Cardiac muscle cell (in vitro differentiated cells and primary cell): ENCODE measurements at places on chromosomes 5 and 9. TPM values are rescaled to one million over a fixed set of nuclear protein-coding genes. Genes with fewer than 3 reads are reported as not detected.

ANKRD34B gene
- total RNA-seq: not detected in 2 replicates

PCDHGA10 gene
- 4.5 and 7.3 TPM in 2 replicates for total RNA-seq

PCDHA6 gene
- total RNA-seq: 2.6 and 16.9 TPM in 2 replicates

NRARP gene
- 8.8 and 16.5 TPM in 2 replicates for total RNA-seq

F2RL1 gene
- total RNA-seq: not detected in 2 replicates

SPINK7 gene
- not detected in 2 replicates for total RNA-seq

SPATA6L gene
- 0.46 and 0.63 TPM in 2 replicates for total RNA-seq

DDX4 gene
- not detected in 2 replicates for total RNA-seq

GRCh38 chr9:104765138-104765537 lies 1.2 kb downstream of the NIPSNAP3B start:
- no peak for DNase-seq

DNA sequence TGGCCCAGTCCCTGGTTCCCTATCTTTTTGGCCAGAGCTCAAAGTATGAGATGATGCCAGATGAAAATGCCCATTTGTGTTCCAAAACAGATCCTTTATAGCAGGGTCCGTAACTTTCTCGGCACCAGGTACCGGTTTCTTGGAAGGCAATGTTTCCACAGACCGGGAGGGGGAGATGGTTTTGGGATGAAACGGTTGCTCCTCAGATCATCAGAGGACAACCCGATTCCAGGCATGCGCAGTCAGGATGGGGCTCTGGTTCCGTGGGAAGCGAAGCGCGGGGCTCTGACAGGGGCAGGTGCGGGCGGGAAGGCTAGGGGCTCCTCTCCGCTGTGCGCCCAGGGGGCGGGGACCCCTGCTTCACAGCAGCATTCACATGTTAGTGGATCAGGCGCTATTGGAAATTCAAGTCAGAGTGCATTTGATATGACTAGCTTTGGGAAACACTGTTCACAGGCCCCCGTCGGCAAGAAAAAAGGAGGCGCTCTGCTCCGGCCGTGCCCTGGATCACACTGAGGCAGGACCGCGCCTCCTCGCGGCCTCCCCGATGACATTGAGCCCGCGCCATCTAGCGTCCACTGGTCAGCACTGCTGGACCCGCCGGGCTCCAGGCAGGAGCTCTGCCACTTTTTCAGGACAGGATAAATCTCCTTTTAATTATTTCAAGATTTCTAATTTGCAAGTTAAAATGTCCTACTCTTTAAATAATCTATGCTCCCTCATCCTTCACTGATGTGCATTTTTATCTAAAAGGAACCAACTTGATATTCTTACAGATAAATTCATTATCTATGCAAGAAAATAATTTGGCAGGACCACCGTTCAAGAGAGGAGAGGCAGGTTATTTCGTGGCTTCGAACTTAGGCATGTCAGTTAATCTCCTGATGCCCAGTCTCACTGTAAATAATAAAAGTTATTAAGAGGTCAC lies 190.0 kb downstream of the FANCC start:
- peak; percentile 83 for DNase-seq

DNA sequence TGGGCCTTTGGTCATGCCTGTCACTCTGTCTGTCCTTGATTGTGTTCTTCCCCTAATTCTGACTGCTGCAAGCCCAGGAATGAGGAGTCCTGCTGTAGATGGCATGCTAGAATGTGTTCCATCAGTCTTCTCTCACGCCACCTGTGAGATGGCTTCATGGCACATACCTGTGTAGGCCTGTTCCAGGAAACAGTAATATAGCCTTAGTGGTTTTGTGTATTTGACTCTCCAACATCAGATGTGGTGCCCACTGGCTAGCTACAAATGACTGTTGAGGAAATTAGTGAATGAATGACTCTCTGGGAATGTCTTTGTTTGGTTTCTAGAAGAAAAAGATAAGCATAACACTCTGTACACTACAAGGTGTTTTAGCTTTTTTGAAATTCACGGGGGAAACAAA lies 367.5 kb downstream of the KDM4C start:
- DNase-seq: no peak

GRCh38 chr5:173901705-173902104 lies 13.6 kb downstream of the CPEB4 start:
- no peak for DNase-seq

DNA sequence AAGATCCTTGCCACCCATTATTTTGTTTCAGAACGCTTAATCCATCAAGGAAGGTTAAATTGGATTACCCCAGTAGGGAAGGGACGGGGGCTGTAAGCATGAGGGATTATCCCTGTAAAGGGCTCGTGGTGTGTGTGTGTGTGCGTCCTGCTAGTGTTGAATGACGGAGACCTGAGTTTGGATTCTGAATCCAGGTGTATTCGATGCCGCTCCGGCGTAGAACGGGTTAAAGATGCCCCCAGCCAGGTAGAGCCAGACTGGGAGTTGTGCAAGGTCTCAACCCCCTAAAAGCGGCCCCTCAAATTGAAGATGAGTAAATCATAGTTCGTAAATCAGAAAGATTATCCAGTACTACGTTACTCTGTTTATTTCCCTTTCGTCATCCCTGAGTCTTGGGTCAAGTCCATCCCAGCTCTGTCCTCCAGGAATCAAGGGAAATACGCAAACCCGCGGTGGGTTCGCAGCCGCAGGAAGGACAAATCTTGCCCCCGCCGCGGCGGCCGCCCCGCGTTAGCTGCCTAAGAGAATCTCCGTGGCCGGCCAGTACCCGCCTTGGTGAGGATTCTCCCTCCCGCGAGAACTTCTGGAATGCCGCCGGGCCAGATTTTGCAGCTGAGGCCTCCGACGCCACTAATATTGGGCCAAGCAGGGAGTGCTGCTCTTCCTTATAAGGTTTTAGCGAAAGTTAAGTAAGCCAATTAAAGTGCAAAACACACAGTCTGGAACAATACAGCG lies 586 bp upstream of the MTAP start:
- DNase-seq: peak; percentile 90

- DNase-seq: no peak
These were observed 143.0 kb upstream of the PRLR start for GRCh38 chr5:35373249-35373648.

GRCh38 chr5:52947851-52948250 lies 41.3 kb upstream of the ITGA2 start:
- no peak for DNase-seq

GRCh38 chr9:20310024-20310423 lies 312.3 kb downstream of the MLLT3 start:
- DNase-seq: no peak

DNA sequence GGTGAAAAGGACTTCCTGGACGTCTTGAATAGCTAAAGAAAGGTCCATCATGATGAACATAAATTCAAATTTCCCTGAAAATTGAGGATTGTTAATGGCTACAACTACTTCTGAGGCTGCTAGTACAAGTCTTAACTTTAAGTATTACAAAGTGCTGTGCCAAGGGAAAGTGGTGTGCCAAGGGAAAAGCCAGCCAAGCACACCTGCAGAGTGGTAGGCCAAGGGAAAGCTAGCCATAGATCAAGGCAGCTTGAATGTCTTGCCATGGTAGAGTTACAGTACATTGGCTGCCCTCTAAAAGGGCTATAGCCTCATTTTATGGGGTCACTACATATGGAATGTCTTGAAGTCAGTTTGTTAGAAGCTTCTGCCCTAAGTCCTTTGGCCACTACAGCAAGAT lies 64.2 kb downstream of the SPEF2 start:
- DNase-seq: no peak

- DNase-seq: no peak
These were observed 15.7 kb upstream of the OR13C8 start for GRCh38 chr9:104553261-104553660.
